Heart left ventricle (tissue), 16 donors: ENCODE measurements at places on chromosomes 16 and 17.
A peak's percentile ranks its signal among the peaks of the same experiment; 100 is the strongest.

DNA sequence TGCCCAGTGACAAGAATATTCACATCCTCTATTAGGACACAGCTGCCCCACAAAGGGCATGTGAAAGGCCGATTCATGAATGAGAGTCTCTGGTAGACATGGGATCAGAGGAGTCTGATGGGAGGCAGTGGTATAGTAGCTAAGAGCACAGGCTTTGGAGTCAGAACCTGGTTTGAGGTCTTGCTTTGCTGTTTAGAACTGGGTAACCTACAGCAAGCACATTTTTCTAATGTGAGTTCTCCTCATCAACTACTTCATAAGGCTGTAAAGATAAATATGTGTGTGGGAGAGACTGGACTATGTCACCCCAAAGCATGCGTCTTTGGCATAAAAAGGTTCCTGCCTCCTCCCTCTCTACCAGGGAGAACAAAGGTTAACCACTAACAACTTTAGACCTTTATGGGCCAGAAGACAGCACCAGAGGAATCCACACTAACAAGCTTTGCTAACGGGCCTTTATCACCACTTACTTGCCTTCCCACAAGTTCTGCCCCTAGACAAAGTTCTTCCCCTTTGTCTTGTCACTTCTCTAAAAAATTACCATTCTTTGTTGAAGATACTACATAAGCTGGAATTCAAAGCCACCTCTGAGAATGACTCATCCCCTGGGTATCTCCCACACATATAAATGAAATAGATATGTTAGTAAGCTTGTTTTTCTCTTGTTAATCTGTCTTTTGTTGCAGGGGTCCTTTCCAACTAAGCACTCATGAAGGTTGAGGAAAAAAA lies 21.1 kb downstream of the CDR2 start:
- DNase-seq, result no peak

DNA sequence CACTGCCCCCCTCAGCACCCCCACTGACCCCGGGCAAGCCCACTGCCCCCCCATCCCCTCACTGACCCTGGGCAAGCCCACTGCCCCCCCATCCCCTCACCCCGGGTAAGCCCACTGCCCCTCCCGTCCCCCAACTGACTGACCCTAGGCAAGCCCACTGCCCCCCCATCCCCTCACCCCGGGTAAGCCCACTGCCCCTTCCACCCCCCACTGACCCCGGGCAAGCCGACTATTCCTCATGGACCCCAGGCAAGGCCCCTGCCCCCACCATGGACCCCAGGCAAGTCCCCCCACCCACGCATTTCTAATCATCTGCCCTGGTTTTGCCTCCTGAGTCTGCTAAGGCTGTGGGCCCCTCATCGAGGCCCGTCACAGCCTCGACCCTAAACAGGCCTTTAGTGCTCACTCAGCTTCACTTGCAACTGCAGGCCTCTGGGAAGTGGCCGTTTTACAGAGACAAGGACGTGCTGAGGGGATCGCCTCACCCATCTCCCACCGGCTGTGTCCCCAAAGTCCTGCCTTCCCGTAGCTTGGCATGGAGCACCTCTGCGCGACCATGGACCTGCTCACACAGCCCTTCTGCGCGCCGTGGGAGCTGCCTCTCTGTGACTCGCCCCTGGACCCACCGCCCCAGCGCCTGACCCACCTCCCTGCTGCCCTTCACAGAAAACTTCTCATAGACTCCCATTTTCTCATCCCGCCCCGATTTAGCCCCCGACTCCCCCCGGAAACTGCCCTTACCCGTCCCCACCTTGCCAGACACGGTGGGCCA lies 3.6 kb downstream of the VPS9D1 start:
- peak; percentile 32 for DNase-seq

- DNase-seq, result no peak
Observed at GRCh38 chr17:58504826-58505351, 9.5 kb downstream of the MTMR4 start.

GRCh38 chr16:48172682-48173081 lies 16.9 kb upstream of the ABCC12 start:
- no peak for DNase-seq

DNA sequence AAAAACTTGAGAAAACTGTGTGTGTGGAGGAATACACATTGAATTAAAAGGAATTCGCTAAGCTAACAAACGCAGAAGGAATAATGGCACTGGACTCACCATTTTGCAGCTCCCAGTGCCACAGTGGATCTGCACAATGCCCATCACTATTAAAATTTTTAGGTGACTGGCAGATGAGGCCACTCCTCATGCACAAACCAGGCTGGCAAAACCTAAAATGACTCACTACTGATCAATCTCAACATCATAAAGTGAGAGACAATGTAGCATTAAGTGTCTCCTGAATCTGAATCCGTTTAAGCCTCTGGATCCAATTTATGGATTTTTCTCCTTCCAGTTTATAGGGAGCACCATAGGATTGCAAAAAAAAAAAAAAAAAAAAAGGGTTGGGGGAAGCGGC lies 20.6 kb downstream of the MYH10 start:
- DNase-seq, result no peak

- no peak for DNase-seq
Observed at GRCh38 chr17:57761887-57762286, 16.8 kb upstream of the CCDC182 start.

DNA sequence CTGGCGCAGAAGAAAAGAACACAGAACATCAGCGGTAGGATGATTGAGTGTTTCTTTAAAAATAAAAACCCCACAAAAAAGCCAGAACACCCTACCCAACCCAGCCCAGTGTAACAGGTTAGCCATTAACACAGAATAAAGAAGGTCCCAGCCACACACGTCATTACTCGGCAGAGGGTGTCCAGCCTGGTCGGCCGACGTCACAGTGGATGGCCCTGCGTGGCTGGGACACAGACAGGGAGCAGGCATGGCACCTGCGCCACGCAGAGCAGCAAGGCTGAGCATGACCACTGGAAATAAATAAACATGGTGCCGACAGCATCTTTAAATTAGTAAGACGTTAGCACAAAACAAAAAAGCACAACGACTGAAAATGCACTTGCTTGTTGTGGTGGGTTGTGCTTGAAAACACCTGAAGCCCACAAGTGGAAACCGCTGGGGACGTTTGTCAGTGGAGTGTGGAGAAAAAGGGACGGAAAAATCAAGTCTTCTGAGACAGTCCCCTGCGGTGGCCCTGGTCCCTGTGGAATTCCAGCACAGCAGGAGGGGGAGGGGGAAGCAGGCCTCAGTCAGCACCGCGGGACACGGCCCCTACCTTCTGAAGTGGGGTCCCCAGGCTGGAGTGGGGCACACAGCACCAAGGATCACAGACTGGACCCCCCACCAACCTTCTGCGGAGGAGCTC lies 39.2 kb downstream of the SLC7A5 start:
- no peak for DNase-seq

GRCh38 chr17:47212458-47212857 lies 3.3 kb downstream of the MYL4 start:
- DNase-seq, result no peak

GRCh38 chr17:33494151-33494550 lies 201.1 kb upstream of the ASIC2 start:
- DNase-seq, result no peak

- DNase-seq, result no peak
Observed at GRCh38 chr16:68563631-68564381, 24.7 kb downstream of the ZFP90 start.

GRCh38 chr16:89621698-89622409 lies 8.4 kb downstream of the DPEP1 start:
- no peak for DNase-seq

- DNase-seq, result no peak
Observed at GRCh38 chr17:60743799-60744198, 66.1 kb downstream of the BCAS3 start.

DNA sequence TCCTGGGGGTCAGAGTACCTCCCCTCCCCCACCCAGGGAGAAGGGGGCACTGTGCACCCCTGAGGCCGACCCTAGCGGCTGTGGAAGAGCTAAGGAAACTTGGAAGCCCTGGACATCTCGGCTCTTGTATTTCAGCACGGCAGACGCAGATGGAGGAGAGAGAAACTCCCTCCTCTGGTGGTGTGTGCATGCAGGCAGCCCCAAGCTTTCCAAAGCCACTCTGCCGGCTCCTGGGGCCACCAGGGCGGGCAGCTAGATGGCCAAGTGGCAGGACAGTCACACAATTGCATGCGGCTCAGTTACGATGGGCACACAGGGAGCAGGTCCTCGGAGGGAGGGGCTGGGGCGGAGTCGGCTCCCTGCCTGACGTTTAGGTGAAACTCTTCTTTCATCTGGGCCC lies 195.5 kb downstream of the RBFOX3 start:
- no peak for DNase-seq

DNA sequence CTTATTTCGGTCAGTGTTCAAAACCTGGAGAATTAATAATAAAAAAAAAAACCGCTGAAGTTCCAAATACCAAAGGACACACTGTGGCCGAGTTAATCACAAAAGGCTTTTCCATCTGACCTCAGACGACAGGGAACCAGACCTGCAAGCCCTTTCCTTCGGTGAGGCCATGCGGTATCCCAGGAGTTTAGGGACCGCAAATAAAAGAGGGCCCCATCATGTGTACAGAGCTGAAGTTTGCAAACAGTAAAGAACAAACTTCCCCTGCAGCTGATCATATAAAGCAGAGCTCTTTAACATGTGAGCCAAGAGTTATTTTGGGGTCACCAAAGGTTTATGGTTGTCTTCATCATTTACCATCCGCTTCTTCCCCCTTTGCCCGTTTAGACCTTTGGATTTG lies 33.0 kb upstream of the FOXJ1 start:
- DNase-seq, result no peak

DNA sequence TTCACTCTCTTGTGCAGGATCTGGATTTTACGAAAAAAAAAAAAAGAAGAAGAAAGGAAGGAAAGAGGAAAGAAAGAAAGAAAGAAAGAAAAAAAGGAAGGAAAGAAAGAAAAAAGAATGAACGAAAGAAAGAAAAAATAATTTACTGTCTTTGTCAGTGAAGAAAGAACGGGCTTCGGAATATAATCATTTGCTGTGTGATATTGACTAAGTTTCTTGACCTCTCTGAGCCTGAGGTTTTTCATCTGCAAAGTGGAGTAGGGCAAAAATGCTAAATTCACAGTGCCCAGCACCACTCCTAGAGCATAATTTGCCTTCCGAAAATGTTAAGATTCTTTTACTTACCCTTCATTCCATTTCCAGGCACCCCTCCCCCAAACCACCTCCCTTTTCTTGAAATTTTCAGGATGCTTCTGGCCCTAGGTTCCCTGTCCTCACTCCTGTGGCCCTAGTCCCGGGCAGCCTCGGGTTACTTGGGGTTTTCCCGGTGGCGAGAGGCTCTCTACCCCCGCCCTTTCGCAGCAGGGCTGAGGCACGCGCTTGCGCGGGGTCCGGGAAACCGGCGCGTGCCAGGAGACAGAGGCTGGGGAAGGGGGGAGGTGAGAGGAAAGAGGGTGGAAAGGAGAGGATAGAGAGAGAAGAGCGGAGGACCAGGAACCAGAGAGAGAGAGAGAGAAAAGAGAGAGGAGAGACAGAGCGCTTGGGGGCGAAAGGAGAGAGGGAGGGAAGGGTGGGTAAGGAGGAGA lies at the start of gene CNTNAP1:
Gene CNTNAP1, plus strand, starts transcription at position 556 of the 746 bp plus-strand sequence. CDS start 299 bp downstream, outside the sequence.
- DNase-seq, result peak; percentile 77

DNA sequence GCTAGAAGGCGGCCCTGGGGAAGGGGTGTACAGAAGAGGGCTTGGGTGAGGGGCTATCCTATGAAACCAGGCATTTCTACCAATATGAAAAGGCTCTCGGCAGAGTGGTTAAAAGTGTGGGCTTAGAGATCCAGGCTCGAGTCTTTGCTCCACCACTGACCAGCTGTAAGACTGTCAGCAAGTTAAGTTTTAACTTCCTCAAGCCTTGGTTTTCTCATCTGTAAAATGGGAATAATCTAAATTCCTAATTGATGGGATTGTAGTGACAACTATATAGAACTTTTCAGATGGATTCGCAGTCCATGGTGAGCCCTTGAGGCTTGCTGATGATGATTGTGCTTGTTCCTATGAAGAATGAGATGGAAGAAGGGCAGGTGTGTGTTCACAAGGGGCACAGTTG lies 50.6 kb upstream of the NDRG4 start:
- DNase-seq, result no peak

GRCh38 chr16:55280587-55280986 lies 43.4 kb upstream of the IRX6 start:
- DNase-seq, result no peak

DNA sequence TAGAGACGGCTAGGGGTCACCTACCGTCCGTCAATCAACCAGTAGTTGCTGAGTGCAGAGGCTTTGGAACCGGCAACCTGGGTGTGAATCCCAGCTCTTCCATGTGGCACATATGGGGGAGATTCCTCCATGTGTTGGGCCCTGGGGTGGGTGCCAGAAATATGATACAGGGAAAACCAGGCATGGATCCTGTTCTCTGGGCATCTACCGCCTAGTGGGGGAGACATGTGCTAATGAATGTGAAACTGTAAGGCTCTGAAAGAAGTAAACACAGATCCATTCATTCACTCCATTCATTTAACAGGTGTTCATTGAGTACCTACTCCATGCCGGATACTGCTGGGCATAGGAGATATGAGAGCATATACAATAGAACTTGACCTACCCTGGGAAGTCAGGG lies 39.5 kb upstream of the SDK2 start:
- no peak for DNase-seq

- peak; percentile 51 for DNase-seq
Observed at GRCh38 chr16:47197536-47198179, 53.9 kb upstream of the NETO2 start.

- no peak for DNase-seq
Observed at GRCh38 chr17:61087024-61087423, 312.6 kb upstream of the TBX2 start.

- no peak for DNase-seq
Observed at GRCh38 chr16:89633064-89633631, 19.7 kb downstream of the DPEP1 start.

DNA sequence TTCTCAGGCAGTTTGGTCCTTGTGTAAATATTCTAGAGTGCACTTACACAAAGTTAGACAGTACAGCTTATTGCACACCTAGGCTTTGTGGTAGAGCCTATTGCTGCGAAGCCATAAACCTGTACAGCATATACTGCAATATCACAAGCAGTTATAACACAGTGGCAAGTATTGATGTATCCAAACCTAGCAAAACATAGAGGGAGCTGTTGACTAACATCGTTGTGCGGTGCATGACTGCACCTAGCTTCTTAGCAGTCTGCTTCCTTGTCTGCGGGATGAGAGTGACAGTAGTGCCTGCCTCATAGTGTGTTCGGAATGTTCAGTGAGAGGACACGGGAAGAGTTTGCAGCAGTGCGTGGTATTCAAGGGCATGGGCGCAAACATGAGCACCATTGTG lies 78.9 kb downstream of the MPRIP start:
- no peak for DNase-seq

- DNase-seq, result no peak
Observed at GRCh38 chr16:30087181-30087898, 4.4 kb downstream of the TBX6 start.

GRCh38 chr16:761625-762513 lies 1.3 kb downstream of the MSLN start:
- no peak for DNase-seq

- no peak for DNase-seq
Observed at GRCh38 chr17:31680126-31680525, 178.9 kb downstream of the COPRS start.

DNA sequence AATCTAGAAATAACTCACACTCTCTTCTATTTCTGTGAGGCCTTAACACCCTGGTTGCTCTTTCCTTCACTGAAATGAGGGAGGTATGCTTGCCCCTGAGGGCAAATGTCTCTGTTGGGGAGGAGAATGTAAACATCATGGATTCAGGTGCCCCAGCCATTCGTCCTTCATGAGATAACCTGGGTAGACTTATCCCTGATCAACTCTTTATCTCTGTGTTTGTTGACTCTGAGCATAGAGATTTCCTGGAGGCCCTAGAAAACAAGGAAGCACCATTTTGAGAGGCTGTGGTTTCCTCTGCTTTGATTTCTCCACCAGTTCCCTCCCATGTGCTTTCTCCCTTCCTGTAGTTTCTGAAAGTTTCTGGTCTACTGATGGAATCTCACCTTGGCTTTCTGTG lies 77.3 kb downstream of the PHKB start:
- no peak for DNase-seq

GRCh38 chr16:82583422-82583821 lies 43.3 kb upstream of the CDH13 start:
- no peak for DNase-seq
